IMR-90 (cell line): ENCODE measurements at places on chromosomes 16 and 17. TPM values are rescaled to one million over a fixed set of nuclear protein-coding genes. Genes with fewer than 3 reads are reported as not detected.

- DNase-seq = no peak
These were observed 834 bp downstream of the CDH8 start for GRCh38 chr16:62035115-62036092.

PPP1R1B gene
- total RNA-seq = not detected in 2 replicates

NPIPA2 gene
- not detected in 2 replicates for total RNA-seq

- DNase-seq = no peak
These were observed 15.7 kb downstream of the CRLF3 start for GRCh38 chr17:30808785-30809286.

- DNase-seq = no peak
These were observed 72.7 kb downstream of the SDR42E1 start for GRCh38 chr16:81938326-81939163.

DNA sequence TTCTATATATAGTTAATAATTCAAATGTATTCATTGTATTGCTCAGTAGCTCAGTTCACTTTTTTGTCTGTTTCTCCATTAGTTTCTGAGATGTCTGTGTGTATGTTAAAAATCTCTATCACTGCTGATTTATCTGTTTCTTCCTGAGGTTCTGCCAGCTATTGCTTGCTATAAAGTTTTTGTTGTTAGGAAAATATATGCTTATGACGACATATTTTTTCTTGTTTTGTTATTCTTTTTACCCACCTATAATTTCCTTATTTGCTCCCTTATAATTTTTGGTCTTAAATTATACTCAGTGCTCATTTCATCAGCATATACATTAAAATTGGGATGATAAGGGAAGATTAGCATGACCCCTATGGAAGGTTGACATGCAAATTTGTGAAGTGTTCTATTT is 200.6 kb downstream of the GSG1L start:
- DNase-seq = no peak
